ENCODE measurements at places on chromosomes 1 and 21.
A peak's percentile ranks its signal among the peaks of the same experiment; 100 is the strongest.

DNA sequence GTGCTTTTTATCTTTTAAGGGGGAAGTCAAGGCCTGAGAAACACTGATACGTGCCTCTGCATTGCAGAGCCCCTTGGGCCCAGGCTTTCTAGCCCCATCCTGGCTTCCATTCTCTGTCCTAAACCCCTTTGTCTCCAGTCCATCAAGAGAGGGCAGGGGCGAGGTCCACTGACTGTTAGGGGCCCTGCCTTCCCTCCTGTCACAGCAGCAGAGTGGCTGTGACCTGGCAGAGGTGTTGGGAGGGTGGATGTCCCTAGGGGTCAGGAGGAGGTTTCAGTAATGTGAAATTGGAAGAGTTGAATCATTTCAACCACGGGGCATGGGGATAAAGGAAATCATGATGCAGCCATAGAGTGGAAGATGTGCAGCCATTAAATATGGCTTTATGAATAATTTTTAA lies 24.0 kb downstream of the SOX13 start:
- no peak for DNase-seq

GRCh38 chr1:31064718-31065309 lies 703 bp downstream of the PUM1 start:
- DNase-seq: peak; percentile 50

GRCh38 chr1:245153552-245154428 lies 995 bp upstream of the KIF26B start:
- peak; percentile 30 for DNase-seq

DNA sequence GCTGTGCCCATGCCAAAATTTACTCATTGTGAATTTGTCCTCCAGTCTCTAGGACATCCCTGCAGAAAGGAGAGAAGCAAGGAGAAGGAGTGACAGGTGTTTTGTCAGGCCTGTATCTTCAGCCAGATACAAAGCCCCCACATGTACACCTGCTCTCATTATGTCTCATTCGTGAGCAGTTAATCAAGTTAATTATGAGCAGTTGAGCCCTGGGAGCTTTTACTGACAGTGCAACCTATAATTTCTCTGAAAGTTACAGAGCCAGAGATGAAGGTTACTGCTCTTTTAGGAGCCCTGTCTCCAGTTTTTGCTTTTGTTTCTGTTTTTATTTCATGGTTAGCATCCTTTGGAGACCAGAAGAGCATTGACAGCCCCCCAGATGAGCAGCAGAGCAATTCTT lies 5.0 kb upstream of the ILDR2 start:
- DNase-seq: no peak

DNA sequence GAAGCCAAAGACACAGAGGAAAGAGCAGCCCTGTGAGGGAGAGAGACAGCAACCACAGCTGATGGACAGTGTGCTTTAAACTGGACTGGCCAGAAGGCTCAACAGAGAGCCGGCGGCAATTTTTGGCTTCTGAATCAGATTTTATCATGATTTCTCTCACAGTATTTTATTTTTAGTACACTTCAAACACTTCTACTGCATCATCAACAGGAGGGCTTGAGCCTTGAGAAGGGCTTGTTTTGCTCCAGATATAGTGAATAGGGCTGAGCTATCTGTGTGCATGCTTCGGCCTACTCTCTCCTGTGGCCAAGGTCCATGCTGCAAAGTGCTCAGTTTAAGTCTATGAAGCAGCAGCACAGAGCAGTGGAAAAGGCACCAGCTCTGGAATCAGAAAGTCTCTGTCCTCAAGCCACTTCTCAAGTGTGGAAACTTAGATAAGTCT lies 33.3 kb downstream of the ADCY10 start:
- peak; percentile 24 for DNase-seq

GRCh38 chr1:6603238-6603914 lies 707 bp upstream of the KLHL21 start:
- peak; percentile 81 for DNase-seq

DNA sequence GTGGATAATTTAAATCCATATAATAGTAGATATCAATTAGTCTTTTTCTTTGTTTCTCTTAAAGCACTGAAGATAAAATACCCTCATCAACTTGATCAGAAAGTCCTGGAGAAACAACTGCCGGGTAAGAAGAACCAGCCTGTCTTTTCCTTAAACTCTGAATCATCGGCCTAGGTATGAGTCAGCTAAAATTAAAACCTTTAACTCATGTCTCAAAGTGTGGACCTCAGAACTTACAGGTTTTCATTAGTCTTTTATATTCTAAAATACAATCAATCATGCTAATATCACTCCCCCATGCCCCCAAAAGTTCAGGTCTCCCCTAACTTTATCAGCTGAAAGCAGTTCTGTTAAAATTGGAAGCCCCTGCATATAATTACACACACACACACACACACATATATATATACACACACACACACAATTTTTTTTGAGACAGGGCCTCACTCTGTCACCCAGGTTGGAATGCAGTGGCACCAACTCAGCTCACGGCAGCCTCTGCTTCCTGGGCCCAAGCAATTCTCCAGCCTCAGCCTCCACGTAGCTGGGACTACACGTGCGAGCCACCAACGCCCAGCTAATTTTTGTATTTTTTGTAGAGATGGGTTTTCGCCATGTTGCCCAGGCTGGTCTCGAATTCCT lies 61.3 kb downstream of the B3GALNT2 start:
- DNase-seq: peak; percentile 78

DNA sequence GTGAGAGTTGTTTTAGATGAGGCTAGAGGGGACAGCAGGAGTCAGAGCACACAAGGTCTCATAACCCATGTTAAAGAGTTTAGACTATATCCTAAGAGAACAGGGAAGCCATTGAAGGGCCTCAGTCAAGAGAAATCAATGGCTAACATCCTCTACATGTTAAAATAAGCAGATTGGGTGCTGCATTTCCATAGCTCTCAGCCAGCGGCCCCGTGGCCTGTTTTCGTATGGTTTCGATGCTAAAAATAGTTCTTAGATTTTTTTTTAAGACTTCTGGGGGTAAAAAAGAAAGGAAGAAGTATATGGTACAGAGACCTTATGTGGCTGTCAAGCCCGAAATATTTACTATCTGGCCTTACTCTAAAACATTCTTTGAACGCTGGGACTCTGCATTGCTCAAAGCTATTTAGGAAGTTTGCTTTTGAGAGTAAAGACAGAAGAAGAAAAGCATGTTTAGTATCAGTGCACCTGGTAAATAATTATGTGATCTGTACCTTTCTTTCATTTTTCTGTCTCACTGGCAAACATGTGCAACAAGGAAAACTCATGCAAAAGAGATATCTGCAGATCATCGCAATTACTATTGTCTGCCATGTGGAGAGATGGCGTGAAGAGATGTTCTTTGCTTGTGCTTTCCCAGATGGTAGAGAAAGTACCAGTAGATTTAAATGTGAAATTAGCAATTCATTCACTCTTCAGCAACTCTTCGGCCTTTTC lies 8.4 kb downstream of the PDIK1L start:
- no peak for DNase-seq

GRCh38 chr1:102578804-102579203 lies 529.5 kb downstream of the COL11A1 start:
- DNase-seq: peak; percentile 58

GRCh38 chr21:16579538-16579937 lies 849.8 kb downstream of the USP25 start:
- DNase-seq: no peak

GRCh38 chr1:202648605-202649226 lies 61.5 kb downstream of the SYT2 start:
- no peak for DNase-seq

GRCh38 chr1:4571263-4571662 lies 83.1 kb upstream of the AJAP1 start:
- DNase-seq: no peak

GRCh38 chr1:23118957-23119792 lies 49.5 kb downstream of the LUZP1 start:
- DNase-seq: peak; percentile 43

GRCh38 chr1:212669102-212669501 lies 30.5 kb downstream of the BATF3 start:
- peak; percentile 32 for DNase-seq

- DNase-seq: peak; percentile 13
Measured at GRCh38 chr1:4700801-4701200, 46.4 kb downstream of the AJAP1 start.

GRCh38 chr1:18583326-18583941 lies 47.2 kb upstream of the PAX7 start:
- DNase-seq: no peak

- DNase-seq: peak; percentile 37
Measured at GRCh38 chr1:226424221-226425003, 16.5 kb upstream of the PARP1 start.

- DNase-seq: peak; percentile 5
Measured at GRCh38 chr1:45999507-45999906, 132.9 kb downstream of the PIK3R3 start.

DNA sequence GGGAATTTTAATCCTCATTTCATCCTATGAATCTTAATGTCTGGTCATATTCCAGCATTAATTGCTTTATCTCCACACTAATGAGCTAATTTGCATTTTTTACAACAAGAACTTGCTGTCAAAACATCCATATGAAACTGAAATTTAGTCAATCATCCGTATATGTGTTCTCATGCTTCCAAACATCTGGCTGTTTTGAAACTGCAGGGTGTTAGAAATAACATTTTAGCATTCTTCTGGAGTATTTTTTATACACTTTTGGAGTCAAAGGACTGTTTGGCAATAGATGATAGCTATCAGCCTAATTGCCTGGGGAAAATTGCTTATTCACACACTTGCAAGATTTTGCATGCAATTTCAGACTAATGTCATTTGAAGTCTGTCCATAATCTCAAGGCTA lies 1639.3 kb downstream of the KCNT2 start:
- DNase-seq: no peak

DNA sequence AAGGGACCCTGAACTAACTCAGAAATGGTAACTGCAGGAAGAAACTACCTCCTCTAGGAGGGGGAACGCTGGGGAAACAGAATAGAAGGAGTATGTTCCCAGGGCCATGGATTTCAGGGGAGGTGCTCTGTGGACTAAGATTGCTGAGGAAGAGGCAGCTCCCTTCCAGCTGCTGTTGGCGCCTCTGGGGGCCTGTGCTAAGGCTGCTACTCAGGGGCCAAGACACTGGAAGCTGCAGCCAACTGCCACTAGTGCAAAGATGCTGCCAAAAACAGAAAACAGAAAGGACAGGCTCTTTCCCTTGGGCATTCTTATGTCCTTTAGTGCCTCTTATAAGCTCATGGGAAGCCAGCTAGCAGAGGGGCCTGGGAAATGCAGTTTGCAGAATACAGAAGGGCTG lies 58.0 kb upstream of the SGIP1 start:
- DNase-seq: no peak

- no peak for DNase-seq
Measured at GRCh38 chr1:34235594-34235993, 58.9 kb downstream of the C1orf94 start.

GRCh38 chr1:17674726-17675500 lies 80.2 kb upstream of the ACTL8 start:
- DNase-seq: peak; percentile 27

DNA sequence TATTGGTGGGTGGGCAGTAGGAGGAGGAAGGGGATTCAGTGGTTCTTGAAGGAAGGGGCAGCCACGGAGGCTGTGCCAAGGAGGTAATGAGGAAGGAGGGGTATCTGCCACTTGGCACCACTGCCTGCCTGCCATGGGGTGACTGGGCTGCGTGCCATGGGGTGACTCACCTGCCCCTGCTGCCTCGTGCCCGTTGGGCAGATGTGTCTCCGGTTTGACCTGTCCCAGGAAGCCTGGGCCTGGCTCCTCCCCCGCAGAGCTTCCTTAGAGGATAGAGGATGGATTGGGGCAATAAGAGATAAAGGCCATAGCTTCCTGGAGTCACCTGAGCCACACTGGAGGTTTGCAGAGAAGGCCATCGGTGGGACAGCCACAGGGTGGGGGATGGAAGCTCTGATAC lies 1.7 kb downstream of the PADI3 start:
- DNase-seq: peak; percentile 43

DNA sequence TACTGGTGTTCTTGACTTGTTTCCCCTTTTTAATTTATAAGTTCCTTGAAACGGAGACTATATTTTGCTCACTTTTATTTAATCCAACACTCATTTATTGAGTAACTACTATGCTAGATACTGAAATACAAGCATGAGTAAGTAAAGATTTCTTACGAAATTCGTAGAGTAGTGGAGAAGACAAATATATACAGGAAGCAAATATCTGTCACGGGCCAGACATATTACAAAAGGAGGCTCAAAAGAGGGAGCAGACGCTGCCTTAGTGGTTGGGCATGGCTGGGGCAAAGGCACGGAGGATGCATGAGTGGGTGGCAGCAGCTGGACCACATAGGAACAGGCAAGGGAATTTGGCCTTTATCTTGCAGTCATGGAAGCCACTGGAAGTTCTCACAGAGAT lies 6.8 kb downstream of the NCF2 start:
- no peak for DNase-seq

DNA sequence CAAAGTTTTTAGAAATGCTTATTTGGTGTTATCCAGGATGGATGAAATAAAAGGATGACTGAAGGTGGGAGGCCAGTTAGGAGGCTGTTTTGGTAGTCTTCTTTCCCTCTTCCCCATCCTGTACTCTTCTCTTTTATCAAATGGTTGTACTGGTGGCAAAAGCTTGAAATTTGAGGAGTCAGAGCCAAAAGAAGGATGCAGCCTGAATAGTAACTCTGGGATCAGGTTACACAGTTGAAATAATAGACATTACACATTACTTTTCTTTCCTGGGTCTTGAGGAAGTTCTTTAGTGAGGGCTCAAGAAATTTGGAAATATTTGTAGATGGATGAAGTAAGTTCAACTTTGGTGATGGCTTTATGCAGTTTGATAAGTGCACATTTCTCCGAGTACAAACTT lies 108.6 kb downstream of the GPR52 start:
- peak; percentile 1 for DNase-seq

- no peak for DNase-seq
Measured at GRCh38 chr1:204464701-204465100, 29.9 kb downstream of the PIK3C2B start.

DNA sequence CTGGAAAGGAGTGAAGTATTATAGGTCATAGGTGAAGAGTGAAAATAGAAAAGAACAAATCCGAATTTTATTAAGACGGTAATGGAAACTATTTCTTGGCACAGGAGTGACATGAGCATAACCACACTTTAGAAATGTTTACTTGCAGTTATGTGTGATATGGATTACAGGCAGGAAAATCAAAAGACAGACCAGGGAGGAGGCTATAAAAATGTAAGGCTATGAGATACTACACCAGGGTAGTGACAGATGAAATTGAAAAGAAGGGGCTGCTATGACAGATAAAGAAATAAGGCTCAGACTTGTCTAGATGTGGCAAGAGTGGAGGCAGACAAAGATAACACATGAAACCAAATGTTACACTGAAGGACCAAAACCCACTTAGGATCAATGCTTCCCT lies 31.7 kb downstream of the GPATCH2 start:
- no peak for DNase-seq

GRCh38 chr1:65564493-65564892 lies 144.0 kb downstream of the LEPR start:
- no peak for DNase-seq

- DNase-seq: no peak
Measured at GRCh38 chr1:162412002-162412401, at the start of gene SH2D1B. SH2D1B (minus strand) TSS chr1:162412136; CDS start chr1:162412016, 120 bp downstream.

- DNase-seq: no peak
Measured at GRCh38 chr1:36782085-36782484, 252.2 kb downstream of the GRIK3 start.
